ENCODE measurements at places on chromosomes 3 and 15.

- DNase-seq, result no peak
Measured at GRCh38 chr3:128313071-128313725, 153.5 kb downstream of the DNAJB8 start.

DNA sequence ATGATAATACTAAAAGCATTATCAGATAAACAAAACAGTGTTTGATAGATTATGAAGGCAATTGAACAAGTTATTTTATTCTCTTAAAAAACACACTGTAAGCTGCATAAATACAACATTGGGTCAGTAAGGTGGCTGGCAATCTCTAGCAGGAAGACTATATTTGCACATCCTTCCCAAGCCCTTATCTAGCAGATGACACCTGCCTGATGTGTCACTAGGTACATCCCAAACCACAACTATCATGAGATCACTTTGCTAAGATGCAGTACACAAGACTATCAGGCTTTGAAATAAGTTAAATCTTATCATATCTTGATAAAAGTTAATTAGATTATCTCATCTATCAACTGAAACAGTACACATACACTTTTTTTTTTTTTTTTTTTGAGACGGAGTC lies 417.4 kb downstream of the MECOM start:
- no peak for DNase-seq

DNA sequence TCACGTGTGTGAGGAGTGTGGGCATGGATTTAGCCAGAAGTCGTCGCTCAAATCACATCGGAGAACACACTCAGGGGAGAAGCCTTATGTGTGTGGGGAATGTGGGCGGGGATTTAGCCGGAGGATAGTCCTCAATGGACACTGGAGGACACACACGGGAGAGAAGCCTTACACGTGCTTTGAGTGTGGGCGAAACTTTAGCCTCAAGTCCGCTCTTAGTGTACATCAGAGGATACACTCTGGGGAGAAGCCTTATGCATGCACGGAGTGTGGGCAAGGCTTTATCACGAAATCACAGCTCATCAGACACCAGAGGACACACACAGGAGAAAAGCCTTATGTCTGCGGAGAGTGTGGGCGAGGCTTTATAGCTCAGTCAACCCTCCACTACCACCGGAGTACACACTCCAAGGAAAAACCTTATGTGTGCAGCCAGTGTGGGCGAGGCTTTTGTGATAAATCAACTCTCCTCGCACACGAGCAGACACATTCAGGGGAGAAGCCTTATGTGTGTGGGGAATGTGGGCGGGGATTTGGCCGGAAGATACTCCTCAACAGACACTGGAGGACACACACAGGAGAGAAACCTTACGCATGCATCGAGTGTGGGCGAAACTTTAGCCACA lies 28.1 kb downstream of the ZNF589 start:
- DNase-seq, result no peak

DNA sequence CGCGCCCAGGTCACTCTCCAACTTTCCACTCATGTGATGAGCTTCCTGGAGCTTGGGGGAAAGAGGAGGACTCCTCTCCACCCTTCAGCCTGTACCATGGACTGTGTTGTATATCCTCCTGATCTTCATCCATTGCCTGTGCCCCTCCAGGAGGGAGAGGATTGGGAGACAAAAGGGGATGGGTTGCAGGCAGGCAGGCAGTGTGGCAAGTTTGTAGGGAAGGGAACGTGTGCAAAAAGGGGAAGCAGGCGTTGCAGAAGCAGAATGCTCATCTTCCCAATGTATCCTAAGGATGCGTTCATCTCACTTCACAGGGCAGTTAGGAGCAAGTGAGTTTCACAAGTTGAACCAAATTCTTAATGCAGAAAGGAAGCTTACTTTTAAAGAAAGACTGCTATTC lies 28.1 kb upstream of the GHSR start:
- DNase-seq, result no peak

DNA sequence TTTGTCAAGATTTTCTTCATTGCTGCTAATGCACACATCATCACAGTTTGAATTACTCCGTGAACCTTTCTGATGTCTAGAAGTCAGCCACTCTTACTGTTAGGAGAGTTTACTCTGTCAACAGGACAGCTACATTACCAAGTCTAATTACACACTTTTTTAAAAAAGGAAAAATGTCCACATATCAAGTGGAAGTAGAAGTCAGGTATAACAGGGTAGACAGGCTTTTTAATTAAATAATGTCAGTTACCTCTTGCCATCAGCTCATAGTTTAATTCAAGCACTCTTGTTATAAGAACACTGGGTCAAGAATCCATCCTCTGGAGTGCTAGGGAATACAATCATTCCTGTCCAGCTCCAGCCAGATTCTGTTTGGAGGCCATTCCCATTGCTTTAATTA lies 232.8 kb downstream of the TAFA4 start:
- DNase-seq, result no peak

GRCh38 chr3:155110996-155111901 lies 31.1 kb downstream of the MME start:
- DNase-seq, result no peak

GRCh38 chr15:71390096-71390495 lies 274.8 kb downstream of the THSD4 start:
- no peak for DNase-seq

GRCh38 chr15:58951388-58952007 lies 18.0 kb upstream of the SLTM start:
- no peak for DNase-seq

Measured in HEK293T (cell line).